NCI-H1417 treated with DMSO at 0.1 percent for 48 hours (cell line): ENCODE measurements at places on chromosomes 5 and 9.

GRCh38 chr5:173296737-173297676 lies 31.2 kb downstream of the STC2 start:
- no peak for DNase-seq

- DNase-seq, result no peak
Observed at GRCh38 chr9:138112791-138113600, 235.4 kb downstream of the CACNA1B start.

DNA sequence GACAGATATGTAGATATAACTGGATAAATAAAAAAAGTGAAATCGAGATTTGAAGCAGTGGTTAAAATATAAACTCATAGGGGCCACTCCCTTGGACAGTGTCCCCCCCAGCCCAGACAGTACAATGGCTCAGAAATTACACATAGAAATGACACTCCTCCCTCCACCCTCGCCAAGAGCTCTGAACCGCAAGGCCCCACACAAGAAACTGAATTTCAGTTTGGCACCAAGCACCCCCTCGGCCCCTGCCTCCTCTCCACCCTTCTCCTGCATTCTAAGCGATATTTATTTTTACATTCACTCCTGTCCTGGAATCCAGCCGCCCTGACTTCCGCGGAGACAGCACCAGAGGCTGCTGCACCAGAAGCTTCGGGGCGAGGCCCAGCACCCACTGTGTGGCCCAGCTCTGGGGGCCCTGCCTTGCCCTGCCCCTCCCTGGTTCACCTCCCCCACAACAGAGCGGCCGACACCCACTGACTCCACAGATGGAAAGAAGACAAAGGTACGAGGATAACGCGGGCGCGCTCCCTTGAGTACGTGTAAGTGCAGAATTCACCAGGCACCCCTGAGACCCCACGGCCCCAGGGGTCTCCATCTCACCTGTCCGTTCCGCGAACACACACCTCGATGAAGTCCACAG lies 11.0 kb downstream of the STC2 start:
- no peak for DNase-seq

DNA sequence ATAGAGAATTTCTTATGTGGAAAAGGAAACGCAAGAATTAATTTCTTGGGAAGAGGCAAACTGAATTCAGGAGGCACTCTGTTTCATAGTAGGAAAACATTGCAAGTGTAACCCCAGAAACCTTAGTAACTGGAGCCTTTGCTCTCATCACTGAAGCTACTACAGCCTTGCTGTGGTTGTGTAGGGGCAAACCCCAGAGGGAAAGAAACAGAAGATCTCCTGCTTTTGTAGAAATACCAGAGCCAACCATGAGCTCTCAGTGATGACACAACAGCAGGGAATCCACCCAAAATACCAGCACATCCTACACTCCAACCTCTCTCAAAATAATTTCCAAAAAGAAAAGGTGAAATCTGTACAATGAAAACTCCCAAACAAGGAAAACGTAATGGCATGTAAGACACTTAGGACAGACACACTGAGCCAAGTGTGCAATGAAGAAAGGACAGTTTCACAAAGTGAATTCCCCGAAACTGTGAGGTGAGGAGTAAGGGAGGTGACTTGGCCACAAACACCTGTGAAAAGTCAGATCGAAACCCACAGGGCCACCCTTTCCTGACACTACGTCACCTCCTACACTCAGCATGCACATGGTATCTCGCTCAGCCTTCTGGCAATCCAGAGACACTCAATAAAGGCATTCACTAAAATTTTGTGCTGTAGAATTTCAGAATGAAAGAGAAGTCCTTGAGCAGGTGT lies 8.5 kb upstream of the ACSL6 start:
- DNase-seq, result no peak

DNA sequence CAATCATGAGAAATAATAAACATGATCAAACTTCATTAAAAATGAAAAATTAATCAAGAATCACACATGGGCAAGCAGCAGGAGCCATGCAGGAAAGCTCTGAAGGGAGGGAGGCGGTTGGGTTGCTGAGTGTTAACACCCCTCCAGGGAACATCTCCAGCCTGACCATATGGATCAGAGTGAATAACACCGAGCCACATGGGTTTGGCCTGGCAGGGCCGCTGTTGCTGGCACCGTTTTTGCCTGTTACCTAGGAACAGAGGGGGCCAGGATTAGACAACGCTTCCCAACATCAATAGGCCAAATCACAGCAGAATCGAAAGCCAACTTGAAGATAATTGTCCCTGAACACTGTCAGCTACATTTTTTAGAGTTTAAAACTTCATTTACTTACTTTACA lies 160.2 kb downstream of the DENND1A start:
- no peak for DNase-seq

GRCh38 chr5:143812085-143812705 lies at the start of gene HMHB1:
Gene HMHB1 (plus strand): TSS chr5:143812161.
- DNase-seq, result no peak

DNA sequence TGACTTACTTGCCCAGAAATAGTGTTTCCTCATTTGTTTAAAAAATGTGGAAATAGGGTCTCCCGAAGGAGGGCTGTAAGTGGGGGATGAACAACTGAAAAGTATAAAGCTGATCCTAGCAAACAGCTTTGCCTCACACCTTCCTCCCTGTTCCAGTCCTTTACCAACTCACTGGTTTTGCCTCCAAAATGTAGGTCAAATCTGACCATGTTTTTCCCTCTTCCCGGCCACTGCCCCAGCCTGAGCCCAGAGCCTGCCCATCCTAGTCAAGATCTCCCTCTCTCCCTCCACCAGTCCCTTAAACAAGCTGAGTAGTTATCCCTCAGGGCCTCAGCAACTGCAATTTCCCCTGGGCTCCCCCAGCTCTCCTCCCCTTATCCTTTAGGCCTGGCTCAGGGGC lies 82.4 kb upstream of the FBXW11 start:
- no peak for DNase-seq

GRCh38 chr9:123360161-123361085 lies 4.4 kb downstream of the CRB2 start:
- no peak for DNase-seq

DNA sequence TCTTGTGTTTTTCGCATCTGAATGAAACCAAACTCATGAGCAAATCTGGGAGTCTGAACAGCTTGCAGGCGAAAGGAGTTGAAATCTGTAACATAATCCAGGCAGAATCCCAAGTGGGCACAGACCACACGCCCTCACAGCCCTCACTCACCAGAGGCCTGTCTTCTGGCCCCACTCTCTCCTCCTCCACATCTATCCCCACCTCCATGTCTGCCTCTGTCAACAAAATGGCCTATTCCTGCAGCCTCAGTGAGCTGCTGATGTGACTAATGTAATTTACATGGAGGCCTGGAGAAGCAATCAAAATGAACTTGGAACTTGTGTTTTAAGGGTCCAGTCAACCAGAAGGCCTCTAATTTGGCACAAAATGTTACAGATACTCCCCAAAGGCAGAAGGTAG lies 136.6 kb downstream of the GNA14 start:
- DNase-seq, result no peak

DNA sequence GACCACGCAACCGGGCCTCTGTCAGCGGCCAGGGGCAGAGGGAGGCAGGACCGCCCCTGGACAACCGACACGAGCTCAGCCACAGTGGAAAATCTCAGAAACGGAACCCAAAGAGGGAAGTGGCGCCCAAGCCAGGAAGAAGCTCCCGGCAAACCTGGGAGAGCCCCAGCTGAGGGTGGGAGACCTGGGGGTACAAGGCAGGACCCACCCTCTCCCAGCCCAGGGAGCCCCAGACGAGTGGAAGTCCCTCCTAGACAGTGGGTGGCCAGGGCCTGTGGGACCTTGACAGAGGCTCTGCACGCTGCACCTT lies 3.0 kb downstream of the SLC12A7 start:
- DNase-seq, result no peak

GRCh38 chr9:129401623-129402370 lies 219.1 kb downstream of the C9orf50 start:
- DNase-seq, result no peak

- DNase-seq, result no peak
Observed at GRCh38 chr9:129611307-129611800, 9.5 kb downstream of the C9orf50 start.

DNA sequence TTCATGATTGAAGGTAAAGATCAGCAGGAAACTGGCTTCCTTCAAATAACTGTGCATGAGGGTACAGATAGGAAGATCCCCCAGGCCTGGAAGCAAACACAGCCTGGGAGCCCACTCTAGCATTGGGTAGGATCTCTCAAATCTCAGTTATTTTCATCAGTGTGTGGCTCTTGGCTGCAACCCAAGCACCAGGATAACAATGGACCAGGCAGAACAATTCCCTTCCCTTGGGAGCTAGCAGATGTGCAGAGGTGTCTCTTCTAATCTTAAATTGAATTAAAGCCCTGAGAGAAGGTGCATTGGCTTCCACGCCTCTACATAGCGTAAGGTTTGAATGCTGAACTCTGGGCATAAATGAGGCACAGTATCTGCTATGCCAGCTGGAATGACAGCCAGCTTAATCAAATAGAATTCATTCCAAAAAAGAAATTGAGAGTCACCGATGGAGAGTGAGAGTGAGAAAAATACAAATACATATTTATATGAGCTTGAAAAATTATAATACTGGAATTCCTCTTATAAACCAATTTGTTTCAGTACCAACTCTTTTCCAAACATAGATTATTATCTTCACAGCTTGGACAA lies 957.3 kb downstream of the CDH12 start:
- DNase-seq, result no peak

DNA sequence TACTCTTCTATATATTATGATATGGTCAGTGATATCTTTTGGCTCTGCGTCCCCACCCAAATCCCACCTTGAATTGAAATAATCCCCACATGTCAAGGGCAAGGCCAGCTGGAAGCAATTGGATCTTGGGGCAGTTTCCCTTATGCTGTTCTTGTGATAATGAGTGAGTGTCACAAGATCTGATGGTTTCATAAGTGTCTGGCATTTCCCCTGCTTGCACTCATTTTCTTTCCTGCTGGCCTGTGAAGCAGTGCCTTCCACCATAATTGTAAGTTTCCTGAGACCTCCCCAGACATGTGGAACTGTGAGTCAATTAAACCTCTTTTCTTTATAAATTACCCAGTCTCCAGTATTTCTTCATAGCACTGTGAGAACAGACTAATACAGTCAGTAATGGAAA lies 45.0 kb upstream of the TNC start:
- no peak for DNase-seq

- DNase-seq, result no peak
Observed at GRCh38 chr5:39717176-39717897, 292.6 kb upstream of the DAB2 start.

DNA sequence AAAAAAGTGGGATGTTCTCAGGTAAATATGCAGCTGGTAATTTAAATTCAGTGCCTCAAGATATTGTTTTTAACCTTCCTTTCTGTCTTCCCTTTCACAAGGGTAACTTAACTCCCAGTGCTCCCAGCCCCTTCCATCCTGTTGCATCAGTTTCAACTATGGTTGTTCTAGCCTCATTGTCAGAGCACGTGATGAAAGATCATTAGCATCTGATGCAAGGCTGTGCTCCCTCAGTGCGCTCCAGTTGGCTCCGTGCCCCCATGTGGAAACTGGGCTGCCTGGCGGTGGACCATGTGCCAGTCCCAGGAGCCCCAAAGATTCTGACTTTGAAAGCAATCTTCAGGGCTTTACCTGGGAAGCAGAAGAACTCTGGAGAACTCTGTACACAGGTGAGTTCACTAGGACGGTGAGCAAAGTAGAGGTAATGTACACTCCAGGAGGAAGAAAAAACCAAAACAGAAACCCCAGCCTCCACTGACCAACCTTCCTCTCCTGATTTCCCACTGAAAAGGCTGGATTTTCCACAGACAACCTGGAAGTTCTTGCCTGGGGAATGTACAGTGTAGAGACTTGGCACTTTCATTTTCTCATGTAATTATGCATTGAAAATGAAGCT lies 96.9 kb downstream of the SLC1A3 start:
- DNase-seq, result no peak

DNA sequence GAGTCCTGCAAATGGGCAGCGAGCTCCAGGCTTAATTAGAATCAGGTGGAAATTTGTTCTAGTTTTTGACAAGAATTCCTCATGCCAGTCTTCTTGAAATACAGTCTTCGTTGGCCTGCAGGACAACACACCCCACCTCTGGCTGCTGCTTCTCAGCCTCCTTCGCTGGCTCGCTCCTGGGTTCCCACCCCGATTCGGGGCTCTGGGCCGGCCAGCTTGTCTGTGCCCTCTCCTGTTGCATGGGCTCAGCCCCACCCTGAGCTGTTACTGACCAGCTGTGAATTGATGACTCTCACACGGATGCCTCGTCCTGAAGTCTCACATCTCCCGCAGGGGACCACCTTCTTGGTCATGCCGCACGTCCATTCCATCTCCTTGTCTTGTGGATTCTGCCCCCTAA lies 21.0 kb downstream of the PSD2 start:
- DNase-seq, result no peak

DNA sequence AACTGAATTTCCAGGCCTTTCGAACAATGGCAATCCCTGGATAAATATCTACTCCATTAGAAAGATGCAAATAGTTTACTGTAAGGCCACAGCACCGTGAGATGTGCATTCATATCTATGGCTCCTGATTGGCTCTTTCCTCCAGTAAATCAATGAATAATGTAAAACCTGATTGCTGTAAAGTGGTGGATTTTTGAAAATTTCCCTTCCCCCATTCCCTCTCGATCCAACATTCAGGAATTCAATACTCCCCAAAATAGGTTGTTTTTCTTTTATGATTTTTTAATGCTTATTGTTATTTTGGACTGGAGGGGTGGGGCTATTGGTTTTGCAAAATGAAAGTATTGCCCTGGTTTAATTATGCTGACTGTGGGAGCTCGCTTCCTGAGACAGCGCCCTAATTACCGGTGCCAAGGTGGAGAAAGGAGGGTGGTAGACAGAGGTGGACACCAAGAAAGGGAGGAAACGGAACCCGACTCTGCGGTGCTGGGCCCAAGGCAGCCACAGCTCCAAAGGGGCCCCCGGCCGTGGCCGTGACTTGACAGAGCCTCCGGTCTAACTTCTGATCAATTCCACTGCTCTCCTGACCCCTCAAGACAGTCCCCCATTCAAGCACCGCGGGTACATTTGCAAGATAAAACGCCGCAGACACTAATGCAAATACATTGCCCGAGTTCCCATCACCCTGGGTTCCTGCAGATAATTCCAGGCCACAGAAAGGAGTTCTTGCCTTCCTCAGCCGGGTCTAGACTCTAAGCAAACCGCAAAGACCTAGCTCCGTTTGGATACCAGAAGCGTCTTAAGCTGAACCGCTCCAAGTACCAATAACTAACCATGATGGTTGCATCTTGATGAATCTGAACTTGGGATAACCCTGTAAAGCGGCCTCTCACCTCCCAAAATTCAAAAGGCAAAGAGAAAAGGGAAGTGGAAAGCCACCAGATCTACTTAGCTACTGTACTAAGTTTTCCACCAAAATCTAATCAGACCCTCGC lies 211.2 kb downstream of the MEF2C start:
- no peak for DNase-seq

GRCh38 chr9:80435591-80435990 lies 863.8 kb downstream of the TLE4 start:
- DNase-seq, result no peak
